ENCODE measurements at places on chromosomes 3 and 15.

DNA sequence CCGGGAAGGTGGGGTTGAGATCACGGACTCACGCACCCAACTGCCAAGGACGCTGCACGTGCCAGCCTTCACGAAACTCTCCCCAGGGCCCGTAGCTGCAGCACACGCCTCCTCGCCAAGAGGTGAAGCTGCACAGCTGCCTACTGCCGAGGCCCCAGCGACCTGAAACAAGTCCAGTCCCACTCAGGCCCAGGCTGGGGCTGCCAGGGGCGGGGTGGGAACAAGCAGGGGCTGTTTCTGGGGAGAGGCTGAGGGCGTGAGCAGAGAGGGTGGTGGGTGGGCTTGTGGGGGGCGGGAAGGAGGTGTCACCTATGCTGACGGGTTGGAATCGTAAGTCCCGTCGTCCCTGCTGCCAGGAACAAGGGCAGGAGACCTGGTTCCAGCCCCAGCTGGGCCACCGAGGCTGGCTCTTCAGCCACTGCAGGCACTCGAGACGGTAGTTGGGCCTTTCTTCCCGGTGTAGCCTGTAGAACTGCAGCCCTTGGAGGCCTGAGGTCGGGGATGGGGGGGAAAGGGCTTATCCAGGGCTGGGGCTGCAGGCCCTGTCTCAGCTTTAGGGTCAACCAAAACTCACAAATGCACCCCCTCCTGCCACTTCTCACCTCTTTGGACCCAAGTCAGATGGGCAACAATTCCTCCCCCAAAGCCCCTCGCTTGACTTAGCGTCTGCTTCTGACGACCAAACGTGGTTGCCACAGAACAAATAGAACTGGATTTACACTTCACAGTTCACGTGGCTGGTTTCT is 44.4 kb downstream of the MUC20 start:
- H3K36me3 ChIP-seq: no peaks in the 10 kb centered on the region
- DNase-seq: no peak
- peaks cover 12% of the 10 kb centered on the region for H3K27me3 ChIP-seq

GRCh38 chr15:75840659-75841058 is 2.6 kb upstream of the UBE2Q2 start:
- H3K36me3 ChIP-seq: peaks cover 10% of the 10 kb centered on the region
- no peak overlapping the region for H3K27ac ChIP-seq
- no peak for DNase-seq

- no peak for DNase-seq
- H3K27me3 ChIP-seq: no peaks in the 10 kb centered on the region
Measured at GRCh38 chr15:85036716-85037115, 55.1 kb downstream of the PDE8A start.

DNA sequence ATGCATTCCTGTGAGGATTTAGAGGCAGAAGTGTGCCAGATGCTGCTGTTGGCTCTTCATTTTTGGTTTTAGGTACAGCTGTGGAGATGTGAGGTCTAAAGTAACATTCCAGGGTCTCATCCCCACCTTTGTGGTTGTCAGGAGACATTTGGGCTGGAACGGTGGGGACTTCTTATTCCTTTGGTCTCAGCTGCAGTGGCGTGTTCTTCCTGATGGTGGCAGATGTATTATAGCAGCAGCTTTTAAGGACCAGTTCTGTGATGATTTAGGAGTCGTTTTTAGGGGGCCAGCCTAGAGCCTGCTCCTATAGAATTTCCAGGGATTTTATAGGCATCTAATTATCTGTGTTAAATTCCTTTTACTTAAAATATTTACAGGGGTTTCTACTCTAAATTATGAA is 221.0 kb upstream of the EOMES start:
- H3K27ac ChIP-seq: no peak overlapping the region
- no peaks in the 10 kb centered on the region for H3K27me3 ChIP-seq
- H3K36me3 ChIP-seq: no peaks in the 10 kb centered on the region
- H3K4me3 ChIP-seq: no peak overlapping the region
- H3K4me1 ChIP-seq: no peaks in the 10 kb centered on the region
- no peak for DNase-seq

- H3K4me1 ChIP-seq: no peaks in the 10 kb centered on the region
- H3K4me3 ChIP-seq: no peak overlapping the region
- no peak overlapping the region for H3K27ac ChIP-seq
- DNase-seq: no peak
- H3K36me3 ChIP-seq: no peaks in the 10 kb centered on the region
Measured at GRCh38 chr3:65334045-65334665, 646.4 kb upstream of the ADAMTS9 start.

GRCh38 chr15:77030048-77030927 is 35.4 kb downstream of the PSTPIP1 start:
- H3K36me3 ChIP-seq: peaks cover 65% of the 10 kb centered on the region
- H3K4me1 ChIP-seq: peaks cover 7% of the 10 kb centered on the region
- no peak overlapping the region for H3K27ac ChIP-seq
- no peak overlapping the region for H3K4me3 ChIP-seq
- no peaks in the 10 kb centered on the region for H3K27me3 ChIP-seq

DNA sequence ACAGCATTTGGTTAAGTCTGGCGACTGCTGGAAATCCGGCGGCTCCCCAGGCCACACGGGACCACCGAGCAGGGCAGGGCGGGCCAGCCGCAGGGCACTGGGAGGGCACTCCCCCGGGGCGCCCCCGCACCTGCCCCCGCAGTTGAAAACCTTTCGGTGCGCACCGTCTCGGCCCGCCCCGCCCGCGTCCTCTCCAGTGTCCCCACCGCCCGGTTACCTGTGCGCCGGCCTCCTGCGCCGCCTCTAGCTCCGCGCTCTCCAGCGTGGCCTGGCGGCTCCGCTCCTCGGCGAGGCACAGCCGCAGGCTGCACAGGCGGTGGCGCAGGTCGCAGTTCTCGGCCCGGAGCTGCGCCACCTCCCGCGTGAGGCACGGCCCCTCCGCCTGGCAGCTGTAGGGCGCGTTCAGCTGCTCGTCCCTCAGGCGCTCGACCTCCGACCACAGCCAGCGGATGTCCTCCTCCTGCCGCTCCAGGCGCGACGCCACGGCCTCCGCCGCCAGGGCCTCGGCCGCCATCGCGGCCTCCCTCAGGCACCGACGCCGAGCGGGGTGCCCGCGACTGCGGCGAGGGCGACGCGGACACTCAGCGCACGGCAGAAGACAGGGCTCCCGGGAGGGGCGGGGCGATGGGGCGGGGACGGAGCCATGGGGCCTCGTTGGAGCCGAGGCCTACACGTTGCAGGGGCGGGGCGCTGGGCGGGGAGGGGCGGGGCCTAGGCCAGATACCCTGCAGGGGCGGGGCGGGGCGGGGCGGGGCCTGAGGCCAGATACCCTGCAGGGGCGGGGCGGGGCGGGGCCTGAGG is at the start of gene TARS3:
Gene TARS3, minus strand, starts transcription at position 600 of the 801 bp plus-strand sequence. Its CDS starts 86 bp downstream, at position 514.
- H3K4me3 ChIP-seq: peak within 1 kb of the TSS; percentile 87
- no peaks in the 10 kb centered on the region for H3K27me3 ChIP-seq
- H3K4me1 ChIP-seq: peaks cover 14% of the 10 kb centered on the region
- peaks cover 32% of the 10 kb centered on the region for H3K36me3 ChIP-seq
- peak within 1 kb of the TSS; percentile 95 for H3K27ac ChIP-seq
- DNase-seq: peak; percentile 95

GRCh38 chr3:141994856-141995255 is 118.4 kb downstream of the ATP1B3 start:
- no peaks in the 10 kb centered on the region for H3K27me3 ChIP-seq
- DNase-seq: no peak
- H3K4me3 ChIP-seq: no peak overlapping the region

DNA sequence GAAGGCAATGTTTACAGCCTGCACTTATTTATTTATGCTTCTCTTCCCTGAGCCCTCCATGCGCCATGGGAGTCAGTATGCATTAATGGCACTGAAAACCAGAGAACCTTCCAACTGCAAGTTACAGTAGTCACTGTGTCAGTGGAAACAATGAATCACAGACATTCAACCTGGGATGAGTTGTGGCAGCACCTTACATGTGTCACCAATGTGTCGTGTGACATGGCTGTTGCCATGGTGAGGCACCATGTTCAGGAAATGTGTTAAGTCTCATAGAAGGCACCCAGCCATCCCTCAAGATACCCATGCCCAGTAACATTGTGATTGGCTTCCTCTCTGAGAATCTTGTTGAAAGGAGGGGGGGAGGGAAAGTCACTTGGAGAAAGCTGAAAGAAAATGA is 105.0 kb downstream of the FOXP1 start:
- H3K4me1 ChIP-seq: peaks cover 22% of the 10 kb centered on the region
- H3K36me3 ChIP-seq: peaks cover 22% of the 10 kb centered on the region
- H3K27ac ChIP-seq: peak overlapping the region; percentile 82
- peak; percentile 78 for DNase-seq
- no peak overlapping the region for H3K4me3 ChIP-seq
